HAP-1 (cell line): ENCODE measurements at places on chromosomes 6 and 20.

GRCh38 chr6:13629459-13630116 lies 14.5 kb downstream of the NOL7 start:
- DNase-seq: no peak

DNA sequence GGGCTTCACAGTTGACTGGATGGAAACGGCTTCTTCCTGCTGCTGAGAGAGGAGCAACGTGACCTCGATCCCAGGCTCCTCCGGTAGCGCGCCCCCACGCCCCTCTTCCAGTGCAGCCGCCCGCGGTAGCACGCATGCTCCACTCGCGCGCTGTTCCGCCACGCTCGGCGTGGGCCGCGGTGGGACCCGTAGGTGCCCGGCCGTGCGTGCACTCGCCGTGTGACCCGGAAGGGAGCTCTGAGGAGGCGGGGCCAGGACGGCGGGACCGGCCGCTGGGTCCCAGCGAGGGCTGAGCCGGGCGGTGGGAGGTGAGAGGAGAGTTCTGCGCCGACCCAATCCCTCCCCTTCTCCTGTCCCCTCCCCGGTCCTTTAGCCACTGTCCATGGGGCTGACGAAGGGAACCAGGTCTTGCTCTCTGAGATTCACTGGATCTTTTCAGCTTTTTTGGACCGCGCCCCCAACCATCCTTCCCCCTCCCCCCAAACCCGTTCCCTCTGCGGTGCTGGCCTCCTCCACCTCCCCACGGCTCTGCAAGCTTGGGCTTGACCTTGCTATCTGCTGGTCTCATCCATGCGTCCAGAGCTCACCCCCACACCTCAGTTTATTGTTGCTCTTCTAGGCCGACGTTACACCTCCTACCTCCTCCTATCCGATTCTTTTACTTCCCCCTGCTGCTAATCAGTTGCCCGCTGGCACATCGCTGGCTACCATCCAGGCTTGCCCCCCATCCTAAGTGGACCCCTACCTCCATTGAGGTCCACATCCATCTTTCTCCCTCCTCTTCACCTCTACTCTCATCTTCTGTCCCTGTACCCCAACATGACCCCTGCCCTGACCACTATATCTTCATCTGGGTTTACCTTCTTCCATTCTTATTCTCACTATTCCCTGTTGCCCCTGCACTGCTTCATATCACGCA lies at the start of gene CUL9:
Gene CUL9, plus strand, starts transcription at position 255 of the 919 bp plus-strand sequence. CDS start 2,115 bp downstream, outside the sequence.
- peak; percentile 83 for DNase-seq

GRCh38 chr6:31125586-31126363 lies 5.5 kb upstream of the CDSN start:
- DNase-seq: no peak

DNA sequence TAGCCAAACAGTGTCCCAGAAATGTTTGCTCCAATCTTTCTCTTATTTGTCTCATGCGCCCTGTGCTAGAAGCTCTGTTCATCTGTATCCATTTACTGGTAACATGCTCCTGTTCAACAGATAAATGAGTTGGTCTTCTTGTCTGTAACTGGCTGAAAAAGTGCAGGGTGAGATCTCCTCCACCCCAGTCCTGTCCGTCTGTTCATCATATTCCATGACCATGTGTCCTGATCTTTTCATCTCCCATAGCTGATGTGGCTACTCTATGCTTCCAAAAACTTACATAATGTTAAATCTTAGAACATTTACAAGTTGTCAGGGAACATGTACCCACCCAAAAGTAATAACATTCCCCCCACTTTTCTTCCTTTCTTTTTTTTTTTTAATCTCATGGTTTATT lies 31.8 kb upstream of the DSE start:
- no peak for DNase-seq

- no peak for DNase-seq
These were observed 15.8 kb upstream of the STX16 start for GRCh38 chr20:58635279-58635665.

GRCh38 chr6:142005021-142005420 lies 127.7 kb upstream of the GJE1 start:
- DNase-seq: no peak

DNA sequence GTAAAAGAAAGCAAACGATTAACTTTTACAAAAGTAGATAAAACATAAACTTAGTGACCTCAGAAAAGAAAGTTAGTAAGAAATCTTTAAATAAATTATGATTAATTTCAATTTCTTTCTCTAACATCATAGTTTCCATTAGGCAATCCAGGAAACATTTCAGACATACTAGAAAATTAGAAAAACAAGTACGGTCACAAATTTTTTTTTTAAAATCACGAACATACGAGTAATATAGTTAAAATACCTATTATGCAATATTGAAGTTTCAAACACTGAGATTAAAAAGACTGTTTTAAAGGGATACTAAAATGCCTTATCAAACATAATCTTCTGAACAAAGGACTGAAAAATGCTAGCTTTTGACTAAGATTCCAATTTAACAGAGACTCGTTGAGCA lies 26.2 kb downstream of the NOL7 start:
- no peak for DNase-seq

GRCh38 chr6:26129656-26130055 lies 42.4 kb downstream of the HFE start:
- DNase-seq: no peak

- DNase-seq: no peak
These were observed 44.0 kb downstream of the RANBP9 start for GRCh38 chr6:13667655-13668054.

- no peak for DNase-seq
These were observed 1.9 kb upstream of the DEF6 start for GRCh38 chr6:35295521-35296315.

DNA sequence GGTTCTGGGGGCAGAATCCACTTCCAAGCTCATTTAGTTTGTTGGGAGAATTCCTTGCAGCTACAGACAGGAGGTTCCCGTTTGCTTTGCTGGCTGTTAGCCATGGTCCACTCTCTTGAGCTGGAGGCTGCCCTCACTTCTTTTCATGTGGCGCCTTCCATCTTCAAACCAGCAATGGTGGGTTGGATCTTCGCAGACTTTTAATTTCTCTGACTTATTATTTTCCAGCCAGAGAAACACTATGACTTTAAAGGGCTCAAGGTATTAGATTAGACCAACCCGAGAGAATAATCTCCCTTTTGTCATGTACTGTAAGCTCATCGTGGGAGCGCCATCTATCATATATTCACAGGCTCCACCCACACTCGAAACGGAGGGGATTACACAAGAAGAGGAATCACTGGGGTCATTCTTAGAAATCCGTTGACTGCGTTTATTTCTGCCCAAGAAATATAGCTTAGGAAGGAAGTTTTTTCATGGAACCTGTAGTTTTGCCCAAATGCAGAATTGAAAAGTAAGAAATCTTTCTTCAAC lies 38.9 kb downstream of the SAMD5 start:
- DNase-seq: peak; percentile 58

DNA sequence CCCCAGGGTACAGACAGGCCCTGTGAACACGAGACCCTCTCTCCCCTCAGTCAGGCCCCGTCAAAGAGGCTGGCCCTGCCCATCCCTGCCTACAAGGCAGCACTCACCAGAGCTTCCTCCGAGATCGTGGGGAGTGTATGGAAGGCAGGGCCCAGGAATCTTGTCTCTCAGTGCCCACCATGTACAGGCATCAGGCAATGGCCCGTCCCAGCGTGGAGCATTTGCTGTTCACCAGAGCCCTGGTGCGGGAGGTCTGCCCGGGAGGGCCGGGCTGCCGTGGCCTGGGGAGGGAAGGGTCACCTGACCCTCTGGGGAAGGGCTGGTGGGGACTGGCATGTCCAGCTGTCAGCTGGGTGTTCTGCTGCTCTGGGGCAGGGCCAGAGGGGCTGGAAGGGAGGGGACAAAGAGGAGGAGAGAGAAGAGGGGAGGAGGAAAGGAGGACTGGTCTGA lies at the start of gene IP6K3:
Gene IP6K3, minus strand, starts transcription at position 255 of the 450 bp plus-strand sequence. CDS start 11,429 bp downstream, outside the sequence.
- no peak for DNase-seq

GRCh38 chr20:50281831-50282591 lies 91.4 kb downstream of the CEBPB start:
- DNase-seq: no peak

- no peak for DNase-seq
These were observed at the start of gene PTCRA for GRCh38 chr6:42915732-42916131. TSS of gene PTCRA (plus strand) at chr6:42916053. CDS start at chr6:42916070, 17 bp downstream.

GRCh38 chr6:43054206-43054943 lies 724 bp upstream of the CUL7 start:
- DNase-seq: no peak

GRCh38 chr6:46393940-46394337 lies 97.3 kb downstream of the RCAN2 start:
- DNase-seq: no peak

DNA sequence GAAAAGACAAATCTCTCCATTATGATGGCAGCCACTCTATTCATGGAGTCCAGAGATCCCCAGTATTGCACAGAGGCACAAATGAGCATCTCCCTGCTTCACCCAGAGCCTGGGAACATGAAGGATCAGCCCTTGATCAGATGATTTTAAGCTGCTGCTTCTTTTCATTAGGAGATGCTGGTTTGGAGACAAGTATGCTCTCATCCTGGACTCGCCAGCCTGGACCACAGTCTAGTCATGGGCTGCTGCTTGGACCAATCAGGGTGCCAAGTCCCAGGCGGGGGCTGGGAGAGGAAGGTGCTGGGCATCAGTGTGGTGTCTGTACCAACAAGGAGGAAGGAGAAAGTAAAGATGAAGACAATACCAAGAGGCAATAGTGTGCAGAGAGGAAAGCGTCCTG lies 195.7 kb upstream of the FOXQ1 start:
- DNase-seq: no peak

GRCh38 chr6:149336609-149336928 lies 19.1 kb downstream of the TAB2 start:
- peak; percentile 38 for DNase-seq

- DNase-seq: peak; percentile 67
These were observed 919.0 kb downstream of the KIF16B start for GRCh38 chr20:15654208-15654649.

- DNase-seq: no peak
These were observed 195.7 kb downstream of the LMBRD1 start for GRCh38 chr6:69601132-69601531.

- no peak for DNase-seq
These were observed 868 bp downstream of the MC3R start for GRCh38 chr20:56249244-56249955.

DNA sequence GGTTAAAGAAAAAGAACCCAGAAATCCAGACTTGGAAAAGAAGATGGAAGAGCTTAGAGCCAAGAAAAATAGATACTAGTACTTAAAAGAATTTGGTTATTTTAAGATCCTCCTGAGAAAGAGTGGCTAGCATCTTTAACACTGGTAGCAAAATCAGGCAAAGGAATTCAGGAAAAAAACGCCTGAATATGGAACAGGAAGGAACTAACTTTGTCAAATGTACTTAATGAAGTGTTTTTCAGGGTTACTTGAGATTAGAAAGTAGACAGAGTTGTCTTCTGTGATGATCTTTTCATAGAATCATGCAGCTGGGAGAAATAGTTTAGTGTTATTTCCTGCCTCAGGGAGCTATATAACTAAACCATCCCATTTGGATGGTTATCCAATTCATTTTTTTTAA lies 50.8 kb upstream of the SASH1 start:
- DNase-seq: no peak

DNA sequence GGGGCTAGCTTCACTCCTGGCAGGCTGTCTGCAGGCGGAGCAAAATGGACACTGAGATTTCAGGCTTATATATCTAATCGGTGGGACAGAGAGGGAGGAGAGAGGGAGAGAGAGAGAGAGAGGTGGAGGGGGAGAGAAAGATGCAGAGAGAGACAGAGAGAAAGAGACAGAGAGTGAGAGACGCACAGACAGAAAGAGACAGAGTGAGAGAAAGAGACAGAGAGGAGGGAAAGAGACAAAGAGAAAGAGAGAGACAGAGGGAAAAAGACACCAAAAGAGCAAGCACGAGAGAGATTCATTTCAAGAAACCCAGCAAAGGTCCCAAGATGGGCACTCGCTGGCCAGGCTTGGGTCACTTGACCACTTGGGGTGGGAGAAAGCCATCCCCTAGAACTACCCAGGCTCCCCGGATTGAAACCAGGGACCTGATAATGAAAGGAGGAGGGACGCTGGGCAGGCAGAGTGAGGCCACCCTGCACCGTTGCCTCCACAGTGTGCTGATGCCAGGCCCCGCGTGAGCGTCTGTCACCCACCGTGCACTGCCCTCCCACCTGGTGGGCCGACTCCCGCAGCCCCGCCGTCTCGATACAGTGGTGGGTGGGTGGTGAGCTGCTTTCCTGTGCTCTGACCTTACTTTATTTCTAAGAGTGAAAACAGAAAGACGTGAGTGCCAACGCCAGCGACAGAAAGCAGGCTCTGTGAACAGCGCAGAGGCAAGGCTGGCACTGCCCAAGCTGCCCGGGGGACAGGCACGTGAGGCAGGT lies 67.9 kb upstream of the SLCO4A1 start:
- DNase-seq: no peak

GRCh38 chr6:93344333-93344835 lies 75.0 kb downstream of the EPHA7 start:
- DNase-seq: no peak

DNA sequence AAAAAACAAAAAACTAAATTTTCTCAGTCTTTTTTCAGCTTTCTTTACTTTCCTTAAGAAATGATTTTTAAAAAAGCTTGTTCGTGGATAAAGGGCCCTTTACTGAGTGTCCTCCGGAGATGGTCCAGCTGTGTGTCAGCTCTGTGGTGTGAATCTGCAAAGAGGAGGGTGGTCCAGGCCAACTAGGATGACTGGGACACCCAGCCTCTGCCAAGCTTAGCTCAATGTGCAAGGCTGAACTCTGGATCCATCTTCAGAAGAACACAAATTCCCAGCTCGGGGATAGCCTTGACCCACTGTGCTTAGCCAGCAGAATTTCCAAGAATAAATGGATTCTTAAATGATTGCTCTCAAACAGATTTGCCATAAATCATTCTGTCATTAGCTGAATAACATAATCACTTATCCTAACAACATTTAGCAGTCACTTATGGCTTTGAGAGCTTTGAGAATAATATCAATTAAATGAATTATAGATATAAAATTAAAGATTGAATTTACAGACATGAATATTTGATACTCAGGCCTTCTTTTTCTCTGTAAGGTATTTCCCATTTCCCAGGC lies 14.2 kb upstream of the CALHM5 start:
- DNase-seq: no peak

- peak; percentile 48 for DNase-seq
These were observed 568 bp downstream of the PREP start for GRCh38 chr6:105402090-105402938.
